ENCODE measurements at places on chromosomes 11 and 22.

GRCh38 chr22:23159291-23159630 is 14.0 kb downstream of the RAB36 start:
- DNase-seq, result no peak

GRCh38 chr11:17848715-17849114 is 114.1 kb downstream of the KCNC1 start:
- DNase-seq, result no peak

DNA sequence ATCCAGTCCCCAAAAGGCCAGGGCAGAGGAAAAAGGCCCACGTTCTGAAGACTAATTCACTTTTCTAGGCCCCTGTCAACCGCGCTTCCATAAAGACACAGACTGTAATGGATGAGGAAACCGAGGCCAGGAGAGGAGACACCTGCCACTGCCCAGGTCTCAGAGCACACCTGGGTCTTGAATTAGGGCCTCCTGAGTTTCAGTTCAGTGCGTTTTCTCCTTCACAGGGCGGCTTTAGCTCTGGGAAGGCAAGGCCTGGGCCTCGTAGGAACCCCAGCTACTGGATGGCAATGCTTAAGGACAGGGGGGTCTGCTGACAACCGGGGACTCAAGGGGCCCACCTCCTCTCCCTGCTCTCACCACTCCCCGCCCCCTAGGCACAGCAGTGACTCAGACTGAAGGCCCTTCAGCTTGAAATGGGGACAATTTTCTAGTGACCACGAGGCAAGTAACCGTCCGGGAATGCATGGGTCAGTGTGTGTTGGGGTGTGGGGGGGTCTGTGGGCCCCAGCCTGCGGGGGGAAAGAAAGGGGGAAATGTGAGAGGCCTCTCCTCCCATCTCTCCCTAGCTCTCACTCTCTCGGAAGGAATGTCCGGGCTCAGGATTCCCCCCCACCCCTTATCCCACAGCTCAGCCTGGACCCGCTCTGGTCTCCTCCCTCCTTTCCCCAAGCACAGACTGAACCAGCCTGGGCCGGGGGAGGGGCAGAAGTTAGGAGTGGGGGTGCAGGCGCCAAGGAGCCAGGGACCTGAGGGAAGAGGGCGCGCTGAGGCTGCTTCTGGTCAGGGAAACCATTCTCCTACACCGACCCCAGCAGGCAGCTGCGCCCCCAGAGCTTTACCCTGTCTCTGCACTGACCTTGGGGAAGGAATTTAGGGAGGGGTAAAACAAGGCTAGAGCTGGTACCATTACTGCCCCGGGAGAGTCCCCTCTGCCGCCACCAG is 17.2 kb downstream of the CREB3L1 start:
- DNase-seq, result no peak

GRCh38 chr11:11944444-11944843 is 64.0 kb downstream of the DKK3 start:
- DNase-seq, result no peak

DNA sequence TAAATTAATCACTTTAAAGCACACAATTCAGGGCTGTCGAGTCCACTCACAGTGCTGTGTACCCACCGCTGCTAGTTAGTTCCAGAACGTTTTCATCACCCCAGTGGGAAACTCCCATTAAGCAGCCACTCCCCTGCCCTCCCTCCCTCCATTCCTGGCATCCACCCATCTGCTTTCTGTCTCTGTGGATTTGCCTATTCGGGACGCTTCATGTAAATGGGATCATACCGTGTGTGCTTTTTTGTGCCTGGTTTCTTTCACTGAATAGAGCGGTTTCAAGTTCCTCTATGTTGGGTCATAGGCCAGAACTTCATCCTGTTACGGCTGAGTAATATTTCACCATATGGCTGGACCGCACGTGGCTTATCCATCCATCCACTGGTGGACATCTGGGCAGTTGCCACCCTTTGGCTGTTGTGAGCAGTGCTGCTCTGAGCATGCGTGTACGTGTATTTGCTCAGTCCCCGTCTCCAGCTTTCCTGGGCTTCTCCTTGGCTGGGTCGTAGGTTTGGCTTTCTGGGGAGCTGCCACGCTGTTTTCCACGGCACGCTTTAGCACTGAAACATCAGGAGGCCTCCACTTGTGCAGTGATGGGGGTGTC is 30.1 kb downstream of the ARHGAP8 start:
- no peak for DNase-seq

GRCh38 chr11:93403930-93404329 is 73.4 kb downstream of the DEUP1 start:
- DNase-seq, result no peak

DNA sequence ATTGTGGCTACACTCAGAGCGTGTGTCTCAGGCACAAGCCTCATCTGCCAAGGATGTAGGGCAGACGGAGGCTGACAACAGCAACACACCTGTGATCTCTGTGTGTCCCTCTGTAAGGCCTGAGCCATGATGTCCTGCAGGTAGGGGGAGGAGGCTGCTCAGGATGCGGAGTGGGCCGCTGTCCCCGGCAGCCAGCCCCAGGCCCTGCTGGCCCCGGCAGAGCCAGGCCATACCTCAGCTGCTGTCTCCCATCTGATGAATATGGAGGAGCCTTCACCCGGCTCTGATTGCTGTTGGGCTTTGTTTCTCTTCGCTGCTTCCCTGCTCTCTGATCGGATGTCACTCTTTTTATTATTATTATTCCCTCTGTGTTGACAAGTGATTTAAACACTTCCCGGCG is 83.6 kb upstream of the NCAM1 start:
- DNase-seq, result no peak

- no peak for DNase-seq
Observed at GRCh38 chr11:8597182-8597581, 3.2 kb upstream of the STK33 start.

All from activated CD4-positive, alpha-beta T cell treated with anti-CD3 and anti-CD28 coated beads for 48 hours (primary cell).